D341Med (cell line): ENCODE measurements at places on chromosomes 3 and 15.

DNA sequence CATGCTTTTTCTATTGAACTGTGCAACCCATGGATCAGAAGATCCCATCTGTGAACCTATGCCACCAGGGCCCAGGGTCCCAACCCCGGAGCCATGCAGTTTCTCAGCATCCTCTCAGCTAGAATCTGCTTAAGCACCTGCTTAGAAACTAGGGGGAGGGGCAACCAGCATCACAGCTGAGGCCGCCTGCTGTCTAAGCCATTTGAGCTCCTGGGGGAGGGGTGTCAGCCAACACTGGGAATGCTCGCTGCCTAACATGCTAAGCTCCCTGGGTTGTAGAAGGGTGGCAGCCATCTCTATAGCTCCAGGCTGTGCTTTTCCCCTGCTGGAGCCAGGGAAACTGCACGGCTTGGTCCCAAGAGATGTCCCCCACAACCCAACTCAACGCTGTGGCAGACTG is 322.8 kb downstream of the EDEM1 start:
- DNase-seq, result no peak

DNA sequence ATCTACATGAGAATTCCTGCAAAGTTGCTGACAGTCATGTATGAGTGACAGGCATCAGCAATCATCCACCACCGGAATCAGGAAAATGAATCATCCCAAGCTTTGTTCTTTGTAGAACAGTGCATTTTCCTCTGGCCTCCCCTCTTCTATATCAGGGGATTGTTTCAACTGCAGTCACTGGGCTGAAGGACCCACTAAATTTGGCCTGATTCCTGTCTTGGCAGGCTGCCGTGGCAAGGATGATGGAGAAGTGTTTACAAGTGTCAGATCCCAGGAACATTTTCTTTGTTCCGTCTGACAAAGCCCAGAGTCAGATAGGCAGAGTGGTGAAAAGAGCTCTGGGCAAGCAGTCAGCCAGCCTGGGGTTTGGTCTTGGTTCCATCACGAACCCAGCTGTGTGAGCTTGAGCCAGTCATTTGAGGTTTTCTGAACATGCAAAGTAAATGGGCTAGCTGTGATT is 175.1 kb upstream of the TSC22D2 start:
- no peak for DNase-seq

DNA sequence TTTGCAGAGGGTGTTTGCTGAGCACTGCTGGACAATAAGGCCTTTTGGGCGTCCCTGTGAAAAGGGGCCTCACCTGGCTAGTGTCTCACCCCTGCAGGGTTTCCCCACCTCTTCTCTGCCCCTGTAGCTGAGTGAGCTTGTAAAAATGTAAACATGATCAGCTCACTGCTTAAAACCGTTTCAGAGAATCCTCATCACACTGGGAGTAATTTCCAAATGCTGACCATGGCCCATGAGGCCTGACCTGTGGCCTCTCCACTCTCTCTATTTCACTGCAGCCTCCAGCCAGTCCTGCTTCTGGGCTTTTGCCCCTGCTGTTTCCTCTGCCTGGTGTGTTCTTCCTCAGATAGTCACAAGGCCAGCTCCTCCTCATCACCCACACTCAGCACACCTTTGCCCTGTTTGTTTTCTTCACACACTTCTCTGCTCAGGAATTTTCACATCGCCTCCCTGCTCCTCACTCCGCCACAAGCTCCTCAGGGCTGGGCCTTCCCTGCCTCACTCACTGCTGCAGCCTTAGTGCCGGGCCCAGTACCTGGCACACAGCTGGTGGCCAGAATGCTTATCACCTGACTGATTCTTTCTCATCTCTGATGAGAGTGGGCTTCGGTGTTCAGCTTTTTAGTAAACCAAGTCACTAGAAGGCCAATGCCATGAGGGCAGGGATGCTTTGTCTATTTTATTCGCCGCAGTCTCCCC is 79.3 kb upstream of the SEC13 start:
- DNase-seq, result no peak

DNA sequence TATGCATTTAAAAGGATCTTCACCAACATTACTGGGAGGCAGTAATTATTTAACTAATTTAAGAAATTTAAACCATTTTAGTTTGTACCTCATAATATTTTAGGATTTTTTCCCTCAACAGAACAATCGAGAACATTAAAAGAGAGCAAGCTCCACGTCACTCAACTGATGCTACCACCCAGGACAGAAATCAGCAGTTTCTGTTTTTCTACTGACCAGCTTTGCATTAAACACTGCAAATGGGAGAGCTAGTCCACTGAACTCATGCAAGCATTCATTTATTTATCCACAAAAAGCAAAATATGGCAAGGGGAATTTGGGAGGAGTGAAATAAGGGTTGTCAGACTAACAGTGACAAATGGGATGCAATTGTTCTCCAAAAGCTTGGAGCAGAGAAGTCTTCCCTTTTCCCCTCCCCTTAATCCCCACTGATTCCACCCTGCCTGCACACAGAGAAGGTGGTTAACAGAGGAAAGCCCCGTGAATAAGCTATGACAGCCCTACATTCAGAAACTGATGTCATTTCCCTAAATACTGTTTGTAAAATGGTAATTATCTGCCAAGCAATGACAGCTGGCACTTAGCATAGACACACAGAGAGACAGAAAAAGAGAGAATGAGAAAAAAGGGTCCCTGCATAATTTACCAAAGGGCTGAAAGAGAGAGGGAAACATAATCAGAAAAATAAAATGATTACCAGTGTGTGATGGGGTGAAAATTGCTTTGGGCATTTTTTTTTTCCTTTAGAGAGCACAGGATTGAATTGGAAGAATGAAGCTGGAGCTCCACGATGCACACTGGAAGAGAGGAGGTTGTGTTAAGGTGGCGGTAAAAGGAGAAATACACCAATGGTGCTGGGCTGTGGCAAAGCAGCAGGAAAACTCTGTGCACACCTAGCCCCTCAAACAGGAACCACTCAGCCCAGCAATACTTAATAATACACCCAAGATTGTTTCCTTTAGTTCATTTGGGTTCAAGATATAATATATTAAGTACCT is 777.4 kb downstream of the TUSC7 start:
- no peak for DNase-seq

DNA sequence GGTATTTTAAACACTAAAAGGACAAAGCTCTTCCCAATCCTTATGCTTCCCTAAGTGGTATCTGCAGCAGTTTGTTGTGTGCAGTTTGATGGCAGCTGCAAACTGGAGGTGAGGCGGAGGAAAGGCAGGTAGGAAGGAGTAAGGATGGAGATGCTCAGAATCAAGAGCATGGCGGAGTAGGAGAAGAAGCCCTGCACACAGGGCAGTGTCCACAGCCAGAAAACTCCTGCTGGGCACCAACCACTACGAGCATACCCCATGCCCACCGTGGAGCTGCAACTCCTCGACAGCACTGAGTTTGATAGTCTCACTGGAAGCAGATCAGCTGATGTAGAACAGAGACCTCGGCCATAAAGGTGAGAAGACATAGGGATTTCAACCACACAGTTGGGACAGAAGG is 30.3 kb upstream of the ESYT3 start:
- no peak for DNase-seq

GRCh38 chr15:52808441-52808840 is 18.3 kb upstream of the ONECUT1 start:
- no peak for DNase-seq

DNA sequence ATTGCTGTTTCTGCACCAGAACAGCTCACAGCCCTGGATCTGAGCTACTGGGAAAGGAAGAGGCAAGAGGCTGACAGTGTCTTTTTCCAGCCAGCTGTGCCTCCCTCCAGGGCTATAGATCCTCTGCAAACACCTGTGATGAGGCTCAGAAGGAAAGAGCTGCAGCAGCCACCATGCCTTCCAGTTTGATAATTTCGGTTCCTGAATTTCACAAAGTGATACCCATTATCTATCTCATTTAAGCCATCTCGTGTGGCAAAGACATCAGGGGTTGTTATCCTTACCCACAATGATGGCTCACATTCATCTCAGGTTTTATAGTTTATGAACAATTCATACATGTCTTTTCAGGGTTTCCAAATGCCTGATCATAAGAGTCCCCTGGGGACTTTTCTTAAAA is 1.8 kb upstream of the LARP6 start:
- DNase-seq, result no peak

DNA sequence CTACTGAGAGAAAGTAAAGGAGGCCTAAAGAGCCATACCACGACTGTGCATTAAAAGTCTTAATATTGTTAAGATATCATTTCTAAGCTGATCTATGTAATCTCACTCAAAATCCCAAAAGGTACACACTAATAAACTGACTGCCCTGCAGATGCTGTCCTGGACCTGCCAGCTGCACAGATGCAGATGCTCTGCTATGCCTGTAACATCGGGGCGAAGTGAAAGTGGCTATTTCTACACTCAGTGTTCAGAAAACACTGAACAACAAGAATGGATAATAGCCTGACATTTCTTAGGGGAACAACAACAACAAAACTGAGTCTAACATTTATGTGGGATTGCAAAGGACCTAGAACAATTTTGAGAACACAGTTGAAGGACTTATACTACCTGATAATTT is 31.9 kb downstream of the RAD18 start:
- DNase-seq, result no peak

DNA sequence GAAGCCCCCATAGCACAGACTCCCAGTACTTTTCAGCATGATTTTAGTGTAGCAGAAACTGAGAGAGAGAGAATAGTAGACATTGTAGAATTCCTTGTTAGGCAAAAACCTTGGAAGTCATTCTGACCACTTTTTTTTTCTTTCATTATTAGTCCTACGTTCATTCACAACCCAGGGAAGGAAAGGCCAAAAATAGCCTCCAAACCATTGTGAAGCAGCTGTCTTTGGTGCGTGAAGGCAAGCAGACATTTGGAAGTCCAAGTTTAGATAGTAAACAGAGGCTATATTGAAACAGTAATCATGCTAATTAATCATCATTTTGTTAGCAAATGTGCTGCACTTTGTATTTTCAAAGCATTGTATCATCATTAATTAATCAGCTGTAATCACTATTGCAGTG is 34.5 kb downstream of the CCDC54 start:
- DNase-seq, result no peak

DNA sequence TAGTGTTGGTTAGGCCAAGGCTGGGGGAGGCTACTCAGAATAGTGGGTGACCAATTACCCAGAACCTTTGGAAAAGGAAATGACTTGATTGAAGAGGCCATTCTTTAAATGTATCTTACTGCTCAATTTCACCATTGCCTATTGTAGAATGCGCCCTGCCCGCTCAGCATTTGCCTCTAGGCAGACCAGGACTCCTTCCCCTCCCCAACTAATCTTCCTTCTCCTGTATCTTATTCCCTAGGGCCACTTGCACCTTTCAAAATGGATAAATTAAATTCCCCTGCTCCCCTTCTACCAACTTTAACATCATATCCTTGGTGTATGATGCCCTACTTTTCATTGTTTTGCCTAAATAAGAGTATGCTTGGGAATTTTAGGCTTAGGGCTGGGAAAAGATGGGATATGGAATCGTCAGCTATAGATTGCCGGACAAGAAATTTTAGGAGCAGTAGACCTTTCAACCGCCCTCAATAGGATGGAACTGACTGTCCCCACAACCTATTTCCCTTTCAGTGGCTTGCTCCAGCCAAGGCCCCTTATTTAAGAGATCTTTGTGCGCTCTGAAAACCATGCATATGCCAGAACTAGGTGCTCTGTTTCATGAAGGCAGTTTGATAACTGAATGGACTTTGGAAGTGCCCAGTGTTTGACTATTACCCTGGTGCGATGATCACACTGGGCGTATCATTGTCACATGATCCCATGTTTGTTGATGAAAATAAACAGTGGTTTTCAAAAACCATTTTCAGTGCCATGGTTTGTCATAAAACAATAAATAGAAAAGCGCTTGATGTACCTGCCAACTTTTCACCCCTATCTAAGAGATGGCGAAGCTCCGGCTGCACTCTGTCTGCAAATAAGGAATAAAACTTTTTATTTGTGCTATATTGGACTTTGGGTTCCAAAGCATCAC is 74.3 kb upstream of the TSEN2 start:
- no peak for DNase-seq

GRCh38 chr15:39252134-39252470 is 328.8 kb upstream of the THBS1 start:
- DNase-seq, result no peak

GRCh38 chr3:9276761-9277370 is 27.4 kb upstream of the SRGAP3 start:
- DNase-seq, result no peak

- DNase-seq, result no peak
These were observed 3.2 kb upstream of the LSG1 start for GRCh38 chr3:194675081-194675640.

DNA sequence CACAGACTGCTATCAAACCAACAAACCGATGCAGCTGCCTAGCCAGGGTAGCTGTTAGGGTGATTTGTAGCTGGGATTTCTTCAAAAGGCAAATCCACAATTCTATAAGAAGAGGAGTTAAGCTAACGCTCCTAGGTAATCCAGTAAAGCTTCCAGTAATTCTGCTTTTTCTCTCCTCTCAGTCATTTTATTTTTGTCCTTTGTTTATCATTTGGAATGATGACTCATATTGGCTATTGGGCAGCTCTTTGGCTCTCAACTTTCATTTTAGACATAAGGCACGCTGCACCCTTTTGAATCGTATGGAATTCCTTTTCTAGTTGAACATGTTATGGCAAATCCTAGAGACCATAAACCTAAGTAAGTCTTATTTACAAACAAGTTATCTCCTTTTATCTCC is 53.2 kb upstream of the PPARG start:
- no peak for DNase-seq
